ENCODE measurements at places on chromosomes 4 and X.

- no peak for DNase-seq
These were observed 38.8 kb downstream of the SEPTIN6 start for GRCh38 chrX:119654112-119654531.

GRCh38 chrX:107659768-107660167 lies 31.5 kb downstream of the PRPS1 start:
- DNase-seq: no peak

DNA sequence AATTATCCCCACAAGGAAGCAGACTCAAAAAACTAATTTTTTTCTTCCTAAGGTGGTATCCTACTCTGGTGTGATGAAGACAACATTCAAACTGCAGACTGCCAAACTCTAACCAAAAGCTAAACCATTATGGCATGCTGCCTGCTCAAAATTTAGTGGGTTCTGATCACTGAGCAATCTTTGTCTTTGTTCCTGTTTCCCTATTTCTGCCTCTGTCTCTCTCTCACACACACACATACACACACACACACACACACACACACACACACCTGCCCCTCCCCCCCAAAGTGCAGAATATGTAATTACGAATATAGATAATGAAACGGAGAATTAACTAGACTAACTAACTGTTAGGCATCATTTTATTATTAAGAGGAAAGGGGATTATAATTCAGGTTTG lies 1278.6 kb downstream of the PCDH7 start:
- DNase-seq: no peak

DNA sequence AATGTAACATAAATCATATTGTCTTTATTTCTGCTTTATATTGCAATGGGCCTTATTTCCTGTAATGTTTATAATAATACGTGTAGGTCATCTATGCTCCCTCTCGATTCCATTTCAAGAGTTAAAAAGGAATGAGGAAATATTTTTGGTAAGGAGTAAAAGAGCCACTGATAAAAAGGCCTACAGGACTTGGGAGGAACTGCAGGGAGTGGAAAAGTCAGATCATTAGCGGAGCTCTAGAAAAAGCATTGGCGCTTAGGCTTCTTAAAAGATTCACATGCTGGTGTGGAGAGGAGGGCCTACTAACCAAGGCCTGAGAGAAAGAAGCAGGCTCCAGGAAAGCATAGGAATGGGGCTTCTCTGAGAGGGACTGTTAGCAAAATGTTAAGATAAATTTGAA lies 82.9 kb upstream of the PNPLA4 start:
- DNase-seq: no peak

DNA sequence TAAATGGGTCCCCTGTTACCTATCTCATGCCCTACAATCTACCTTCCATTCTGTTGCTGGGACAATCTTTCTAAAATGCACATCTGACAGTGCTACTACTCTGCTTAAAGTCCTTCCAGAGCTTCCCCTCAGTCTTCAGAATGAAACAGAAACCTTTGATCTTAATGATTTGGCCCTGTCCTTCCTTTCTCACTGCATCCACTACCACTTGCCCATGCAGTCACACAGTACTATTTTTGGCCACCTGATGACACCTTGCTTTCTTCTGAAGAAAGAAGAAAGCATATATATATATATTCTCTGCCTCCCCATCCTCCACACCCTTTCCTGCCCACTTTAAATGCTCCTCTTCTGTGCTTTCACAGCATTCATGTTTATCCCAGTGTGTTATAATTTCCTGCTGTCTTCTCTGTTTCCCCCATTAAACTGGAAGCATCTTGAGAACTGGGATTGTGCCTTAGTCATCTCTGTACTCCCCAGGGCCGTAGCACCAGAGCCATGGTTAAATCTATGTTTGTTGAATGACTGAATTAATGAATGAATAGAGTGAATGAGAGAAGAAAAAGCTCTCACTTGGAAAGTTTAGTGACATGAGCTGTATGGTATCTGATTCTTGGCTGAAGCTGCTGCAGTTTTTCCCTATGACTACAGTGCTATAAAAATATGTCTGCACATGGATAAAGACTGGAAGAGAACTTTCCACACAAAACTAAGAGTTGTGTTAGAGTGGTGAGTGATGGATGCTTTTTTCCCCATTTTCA lies 56.2 kb downstream of the RTL9 start:
- DNase-seq: no peak

- DNase-seq: no peak
These were observed 17.0 kb upstream of the CDS1 start for GRCh38 chr4:84565951-84566350.

DNA sequence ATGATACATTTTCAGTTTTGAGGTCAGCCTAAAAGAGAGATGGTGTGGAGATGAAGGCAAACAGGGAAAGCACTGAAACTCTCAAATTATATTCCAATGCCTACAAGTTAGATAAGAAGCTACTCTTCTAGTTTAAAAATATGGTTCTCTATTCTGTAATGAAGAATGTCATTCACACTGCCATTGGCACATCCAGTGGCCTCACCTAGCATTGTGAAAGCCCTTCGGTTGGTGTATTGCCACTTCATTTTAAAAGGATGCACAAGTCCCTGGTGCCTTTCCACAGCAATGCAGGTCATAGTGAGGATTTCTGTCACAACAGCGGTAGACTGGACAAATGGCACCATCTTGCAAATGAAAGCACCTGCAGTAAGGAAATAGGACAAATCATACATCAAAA lies 40.6 kb downstream of the QRFPR start:
- no peak for DNase-seq
